ENCODE measurements at places on chromosomes 12 and 14.

DNA sequence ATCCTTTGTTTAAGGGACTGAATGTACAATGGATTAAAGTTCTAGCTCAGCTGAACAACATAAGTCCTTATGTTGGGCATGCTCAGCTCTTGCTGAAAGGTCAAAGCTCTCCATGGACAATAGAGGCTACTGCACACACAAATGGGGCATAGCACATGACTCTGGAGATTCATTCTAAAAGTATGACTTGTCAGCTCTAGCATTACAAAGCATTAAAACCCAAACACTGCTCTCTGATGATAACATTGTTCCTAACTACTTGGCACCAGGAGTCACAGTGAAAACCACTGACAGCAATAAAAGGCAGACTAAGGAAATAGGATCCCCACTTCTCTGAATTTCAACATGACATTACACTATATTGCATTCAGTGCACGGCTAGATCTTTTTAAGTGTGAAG is 21.9 kb upstream of the FSCB start:
- DNase-seq: peak; percentile 83

DNA sequence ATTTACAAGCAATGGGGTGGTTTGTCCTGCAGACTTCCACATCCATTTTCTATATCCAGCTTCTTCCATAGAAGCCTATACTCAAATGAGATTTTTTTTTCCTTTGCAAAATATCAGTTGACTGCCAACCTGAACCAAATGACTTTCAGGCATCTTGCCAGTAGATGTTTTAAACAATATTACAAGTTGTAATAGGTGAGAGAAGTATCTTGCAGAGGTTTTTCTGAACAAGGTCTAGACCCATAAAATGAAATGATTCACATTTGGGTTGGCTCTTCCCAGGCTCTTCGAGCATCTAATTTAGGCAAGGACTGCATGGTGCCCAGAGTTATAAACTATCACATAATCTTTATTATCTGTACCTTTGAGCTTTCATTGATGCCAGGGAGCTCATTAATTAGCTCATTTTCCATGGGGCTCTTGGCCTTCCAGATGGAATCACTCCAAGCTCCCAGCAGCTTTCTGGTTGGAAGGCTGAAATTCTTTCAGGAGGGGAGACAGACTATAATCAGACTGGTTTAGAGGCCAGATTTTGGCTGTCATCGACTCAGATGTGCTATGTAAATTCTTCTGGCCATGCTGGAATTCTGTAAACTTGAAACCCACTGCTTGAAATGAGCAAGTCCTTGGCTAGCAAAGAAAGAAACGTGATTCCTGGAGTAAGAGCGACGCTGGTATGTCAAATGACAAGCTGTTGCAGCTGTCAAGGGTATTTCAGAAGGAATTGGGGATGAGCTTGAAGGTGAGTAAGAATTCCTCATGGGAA is 32.2 kb upstream of the DICER1 start:
- peak; percentile 55 for DNase-seq

DNA sequence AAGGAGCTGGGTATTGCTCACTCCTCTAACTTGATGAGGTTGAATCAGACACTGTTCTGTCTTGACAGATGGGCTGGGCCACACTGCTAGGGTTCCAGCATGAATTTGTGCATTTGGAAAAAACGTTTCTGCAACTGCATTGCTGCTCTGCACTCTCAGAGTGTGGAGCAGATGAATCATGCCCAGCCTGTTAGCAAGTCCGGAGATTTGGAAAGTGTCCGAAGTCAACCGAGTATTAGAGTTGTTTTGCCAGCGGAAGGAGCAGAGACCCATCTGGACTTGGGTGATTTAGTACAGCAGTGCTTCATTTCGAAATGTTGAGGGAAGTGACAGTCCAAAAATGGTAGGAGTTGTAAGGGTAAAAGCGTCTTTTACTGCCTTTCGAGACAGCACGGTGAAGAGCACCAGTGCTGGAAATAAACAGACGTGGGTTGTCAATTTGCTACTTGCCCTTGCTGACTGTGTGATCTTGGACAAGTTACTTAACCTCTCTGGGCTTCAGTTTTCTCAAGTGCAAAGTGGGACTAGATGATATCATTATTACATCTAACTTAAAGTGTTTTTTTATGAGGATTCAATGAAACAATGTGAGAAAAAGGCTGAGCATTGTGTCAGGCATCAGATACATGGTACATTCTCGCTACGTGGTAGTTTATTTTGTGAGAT is 139.5 kb downstream of the CHST11 start:
- peak; percentile 93 for DNase-seq

GRCh38 chr12:20653871-20654270 is 41.3 kb upstream of the SLCO1C1 start:
- no peak for DNase-seq

GRCh38 chr14:80003138-80003537 is 208.2 kb downstream of the DIO2 start:
- no peak for DNase-seq

GRCh38 chr12:88298761-88299242 is 156.7 kb downstream of the TMTC3 start:
- peak; percentile 70 for DNase-seq

GRCh38 chr12:3661028-3661427 is 91.9 kb downstream of the CRACR2A start:
- no peak for DNase-seq

DNA sequence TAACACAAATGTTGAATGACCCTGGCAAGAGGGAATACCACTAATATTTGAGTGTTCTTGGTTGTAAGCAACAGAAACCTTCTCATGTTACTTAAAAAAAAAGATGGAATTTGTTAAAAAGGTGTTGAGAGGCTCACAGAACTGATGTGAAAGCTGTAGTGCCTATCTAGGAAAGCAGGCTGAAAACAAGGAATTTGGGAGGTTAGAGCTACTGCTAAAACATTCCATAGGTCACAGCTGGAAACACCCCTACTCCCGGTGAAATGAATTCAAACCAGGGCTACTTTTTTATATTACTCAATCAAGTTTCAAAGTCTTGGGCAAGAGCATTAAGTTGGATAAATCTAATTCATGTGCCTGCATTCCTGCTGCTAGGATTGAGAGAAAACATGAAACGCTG is 104.1 kb downstream of the SLC35F4 start:
- DNase-seq: peak; percentile 4

DNA sequence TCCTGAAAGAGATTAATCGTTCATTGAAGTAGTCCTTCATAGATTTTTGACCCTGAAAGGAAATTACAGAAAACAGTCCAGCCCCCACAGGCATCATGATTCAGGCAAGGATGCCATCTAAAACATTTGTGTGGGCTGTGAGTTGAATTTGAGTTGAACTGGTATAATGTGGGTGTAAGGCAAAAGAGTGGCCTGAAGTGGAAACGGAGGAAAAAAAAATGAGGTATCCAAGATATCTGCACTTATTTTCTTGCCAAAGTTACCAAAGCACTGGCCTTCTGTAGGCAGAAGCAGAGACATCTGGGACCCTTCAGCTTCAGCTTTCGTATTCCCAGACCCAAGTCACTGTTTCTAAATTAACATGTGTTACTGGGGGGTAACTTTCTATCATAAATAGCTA is 105.1 kb upstream of the DIO2 start:
- DNase-seq: no peak

- DNase-seq: no peak
Observed at GRCh38 chr12:65125975-65126374, 4.9 kb upstream of the WIF1 start.

DNA sequence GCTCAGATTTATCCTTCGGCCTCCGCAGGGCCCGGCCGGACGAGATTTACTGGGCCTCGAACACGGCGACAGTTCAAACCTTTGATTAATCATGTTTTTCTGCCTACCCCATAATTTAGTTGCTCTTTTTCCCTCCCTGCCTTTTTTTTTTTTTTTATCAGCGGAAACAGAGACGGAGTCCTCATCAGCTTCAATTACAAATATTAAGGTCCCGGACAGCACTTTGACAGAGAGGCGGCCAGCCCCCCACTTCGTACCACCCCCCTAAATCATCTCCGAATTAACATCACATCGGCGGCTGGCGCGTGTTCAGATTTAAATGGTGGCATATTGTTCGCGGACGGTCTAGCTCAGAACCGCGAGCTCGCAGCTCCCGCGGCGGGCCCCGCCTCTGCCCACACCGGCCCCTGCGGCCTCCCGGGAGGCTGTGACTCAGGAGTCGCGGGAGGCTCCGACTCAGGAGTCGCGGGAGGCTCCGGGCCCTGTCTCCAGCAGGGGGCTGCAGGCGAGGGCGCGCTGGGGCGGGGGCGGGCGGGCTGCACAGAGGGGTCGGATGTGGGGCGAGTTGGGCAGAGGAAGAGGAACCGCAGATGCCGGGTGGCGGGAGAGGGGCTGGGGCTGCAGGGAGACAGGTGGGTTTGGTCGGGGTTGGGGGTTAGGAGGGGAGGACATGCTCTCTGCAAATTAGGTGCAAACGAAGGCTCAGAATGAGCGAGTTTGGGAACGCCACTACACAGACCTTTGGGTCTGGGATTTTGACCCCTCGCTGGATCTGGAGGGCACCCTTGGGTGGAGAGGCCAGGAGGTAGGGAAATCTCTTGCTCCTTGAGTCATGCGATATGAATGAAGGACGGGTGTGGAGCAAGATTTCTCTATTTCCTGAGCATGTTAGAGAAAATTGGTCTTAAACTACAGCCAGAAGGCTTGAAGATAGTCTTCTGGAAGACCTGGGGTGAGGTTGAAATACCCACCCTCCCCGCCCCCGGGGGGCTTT is 19.6 kb upstream of the ATP5MC2 start:
- DNase-seq: peak; percentile 69

- DNase-seq: peak; percentile 60
Observed at GRCh38 chr14:68444449-68445168, 348.3 kb downstream of the ZFP36L1 start.

DNA sequence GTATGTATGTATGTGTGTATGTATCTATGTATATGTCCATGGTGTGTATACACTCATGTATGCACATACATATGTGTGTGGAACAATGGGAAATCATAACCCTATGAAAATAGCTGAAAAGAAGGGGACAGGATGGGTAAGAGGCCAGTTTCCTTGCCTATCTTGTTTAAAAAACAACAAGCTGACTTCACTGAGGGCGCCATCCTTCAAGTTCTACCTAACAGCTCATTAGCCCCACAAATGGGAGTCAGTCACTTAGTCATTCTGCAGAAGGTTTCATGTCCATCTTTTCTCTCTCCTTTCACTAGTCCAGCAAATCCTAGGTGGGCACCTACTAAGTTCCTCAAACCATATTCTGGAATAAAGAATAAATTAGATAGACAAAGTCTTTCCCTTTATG is 14.7 kb downstream of the STON2 start:
- DNase-seq: no peak

GRCh38 chr12:9327320-9327719 is 119.1 kb upstream of the PZP start:
- DNase-seq: no peak

- peak; percentile 20 for DNase-seq
Observed at GRCh38 chr14:73888460-73888725, 1.7 kb downstream of the ZNF410 start.

DNA sequence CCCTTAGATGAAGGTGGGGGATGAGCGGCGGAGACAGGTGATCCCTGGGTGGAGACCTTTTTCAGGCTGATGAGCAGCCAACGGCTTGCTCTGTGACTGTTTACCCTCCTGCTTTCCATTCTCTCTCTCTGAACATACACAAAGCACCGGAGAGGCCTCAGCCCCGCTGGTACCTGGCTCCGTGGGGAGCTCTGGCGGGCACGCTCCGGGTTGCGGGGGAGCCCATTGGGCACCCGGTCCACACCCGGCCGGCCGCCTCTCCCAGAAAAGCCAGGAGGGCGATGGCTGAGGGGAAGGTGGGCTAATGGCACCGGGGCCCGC is 545 bp downstream of the SMARCC2 start:
- no peak for DNase-seq

DNA sequence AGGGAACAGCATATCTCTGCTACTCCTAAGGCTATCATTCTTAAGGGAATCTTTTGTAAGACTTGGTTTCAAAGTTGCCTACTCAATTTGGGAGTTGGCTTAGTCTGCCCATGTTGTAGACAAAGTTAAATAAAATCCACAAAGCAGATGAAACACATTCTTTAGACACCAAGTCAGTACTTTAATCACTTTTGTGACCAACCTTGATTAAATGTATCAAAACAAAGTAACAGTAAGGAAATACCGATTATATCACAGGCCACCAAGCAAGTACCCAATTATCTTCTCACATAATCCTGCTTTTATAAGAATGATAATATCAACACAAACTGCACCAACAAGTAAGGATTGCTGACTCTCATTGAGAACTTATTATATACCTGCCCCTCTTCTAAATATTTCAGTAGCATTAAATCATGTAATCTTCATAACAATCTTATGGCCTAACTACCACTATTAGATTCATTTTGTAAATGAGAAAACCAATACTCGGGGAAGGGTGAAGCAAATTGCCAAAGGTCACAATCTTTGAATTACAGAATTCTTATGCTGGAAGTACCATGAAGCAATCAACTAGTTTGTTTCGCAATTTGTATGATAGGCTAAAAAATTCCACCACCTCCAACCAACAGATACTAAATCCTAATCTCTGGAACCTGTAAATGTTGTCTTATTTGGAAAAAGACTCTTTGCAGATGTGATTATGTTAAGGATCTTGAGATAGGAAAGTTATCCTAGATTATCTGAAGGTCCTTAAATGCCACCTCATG is 12.6 kb upstream of the DIO2 start:
- DNase-seq: no peak

- DNase-seq: no peak
Observed at GRCh38 chr14:53491256-53491883, 338.2 kb upstream of the DDHD1 start.

GRCh38 chr12:113221997-113222729 is 899 bp downstream of the TPCN1 start:
- no peak for DNase-seq

DNA sequence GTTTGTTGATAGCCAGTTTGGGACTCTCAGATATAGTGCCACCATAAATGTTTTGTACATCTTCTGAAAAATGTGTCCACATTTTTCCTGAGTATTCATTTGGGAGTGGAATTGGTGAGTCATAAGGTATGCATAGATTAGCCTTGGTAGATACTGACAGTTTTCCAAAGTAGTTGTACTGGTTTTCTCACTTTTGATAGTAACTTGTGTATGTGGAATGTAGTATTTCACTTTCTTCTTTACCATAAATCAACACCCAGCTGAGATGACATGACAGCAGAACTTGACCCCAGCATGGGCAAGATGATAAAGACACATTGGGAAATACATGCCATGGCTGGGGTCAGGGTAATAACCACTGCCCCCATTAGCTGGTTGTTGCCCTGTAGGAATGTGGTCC is 5.4 kb downstream of the FBXW8 start:
- DNase-seq: peak; percentile 41

GRCh38 chr14:93927800-93928145 is 629 bp downstream of the FAM181A start:
- no peak for DNase-seq

DNA sequence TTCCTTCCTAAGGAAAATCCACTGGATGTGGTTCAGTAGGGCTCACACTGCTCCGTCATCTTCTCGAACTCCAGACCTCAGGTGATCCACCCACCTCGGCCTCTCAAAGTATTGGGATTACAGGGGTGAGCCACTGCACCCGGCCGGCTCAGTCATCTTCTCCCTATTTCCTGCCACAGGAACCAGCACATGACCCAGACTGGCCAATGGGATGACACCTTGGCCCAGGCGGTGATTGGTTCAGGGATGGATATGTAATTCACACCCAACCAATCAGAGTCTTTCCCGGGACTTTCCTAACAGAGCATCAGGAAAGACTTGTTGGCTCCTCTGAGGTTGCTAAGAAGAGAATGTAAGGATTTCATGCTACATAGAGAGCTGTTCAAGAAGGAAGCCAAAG is 19.2 kb upstream of the C12orf76 start:
- DNase-seq: no peak

- DNase-seq: no peak
Observed at GRCh38 chr14:104221071-104221625, 82.8 kb downstream of the KIF26A start.

GRCh38 chr14:96030108-96030760 is 8.9 kb upstream of the C14orf132 start:
- DNase-seq: no peak

- no peak for DNase-seq
Observed at GRCh38 chr12:1297639-1298175, 296.7 kb downstream of the FBXL14 start.

All from fibroblast of pulmonary artery (primary cell).